ENCODE measurements at places on chromosomes 7 and 10.

DNA sequence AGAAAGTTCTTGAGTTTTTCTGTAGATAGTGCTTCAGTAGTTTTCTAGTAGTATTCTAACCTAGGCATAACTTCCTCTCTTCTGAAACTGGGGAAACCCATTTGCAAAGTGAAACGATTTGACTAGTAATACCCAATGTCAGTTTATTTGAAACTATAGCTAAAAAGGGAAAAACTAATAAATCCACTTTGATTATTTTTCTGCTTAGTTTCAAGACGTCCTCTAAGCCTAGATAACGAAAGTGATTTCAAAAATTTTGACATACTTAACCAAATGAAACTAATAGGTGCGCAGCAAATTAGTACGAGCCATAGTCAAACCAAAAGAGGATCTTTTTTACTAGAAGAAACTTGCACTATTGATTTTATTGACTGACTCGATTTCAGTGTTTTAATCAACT lies 9.8 kb upstream of the SP8 start:
- DNase-seq, result no peak

- DNase-seq, result no peak
Observed at GRCh38 chr7:25781704-25782103, 370.3 kb upstream of the NFE2L3 start.

DNA sequence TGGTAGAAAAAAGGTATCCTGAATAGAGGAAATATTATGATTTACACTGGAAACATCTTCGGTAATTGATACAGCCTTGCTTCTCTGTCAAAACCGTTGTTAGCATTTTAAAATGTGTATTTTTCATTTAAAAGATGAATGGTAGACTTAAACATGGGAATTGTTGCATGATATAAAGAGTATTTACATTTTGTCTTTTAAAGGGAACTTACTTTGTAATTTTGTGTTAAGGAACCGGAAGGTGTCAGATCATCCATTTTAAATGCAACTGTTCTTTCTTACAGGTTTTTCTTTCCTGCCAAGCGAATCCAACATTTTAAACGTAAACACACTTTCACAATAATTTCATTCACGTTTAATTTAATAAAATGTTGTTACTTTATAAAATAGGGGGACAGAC lies 1.8 kb upstream of the IGF2BP3 start:
- DNase-seq, result no peak

DNA sequence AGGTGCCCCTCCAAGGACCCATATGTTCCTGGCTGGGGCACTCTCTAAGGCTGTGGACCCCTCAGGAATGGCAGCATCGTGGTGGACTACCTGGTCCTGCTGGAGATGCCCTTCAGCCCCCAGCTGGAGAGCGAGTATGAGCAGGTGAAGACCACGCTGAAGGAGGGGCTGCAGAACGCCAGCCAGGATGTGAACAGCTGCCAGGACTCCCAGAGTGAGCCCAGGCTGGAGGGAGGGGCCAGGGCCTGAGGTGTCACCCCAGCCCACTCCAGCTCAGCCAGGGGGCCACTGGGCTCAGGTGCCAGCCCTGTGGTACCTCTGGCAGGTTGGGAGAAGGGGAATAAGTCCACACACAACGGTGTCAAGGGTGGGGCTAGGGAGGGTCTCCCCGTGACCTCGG lies 4.7 kb upstream of the MUC12 start:
- no peak for DNase-seq

DNA sequence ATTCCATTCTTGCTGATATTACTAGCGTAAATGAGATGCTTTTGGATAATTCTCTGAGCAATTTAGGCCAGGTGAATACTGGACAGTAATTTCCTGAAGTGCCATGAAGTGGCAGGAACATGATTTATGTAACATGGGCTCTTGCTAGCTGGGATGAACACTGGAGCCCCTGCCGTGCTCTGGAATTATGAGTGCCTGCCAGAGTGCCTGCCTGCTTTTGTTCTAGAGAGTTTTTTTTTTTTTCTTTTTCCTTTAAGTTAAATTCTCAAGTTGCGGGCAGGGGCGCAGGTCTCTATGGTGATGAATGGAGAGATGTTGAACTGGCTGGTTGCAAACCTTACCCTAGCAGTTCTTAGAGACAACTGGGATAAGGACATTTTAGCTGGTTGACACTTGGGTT lies 165.9 kb downstream of the AUTS2 start:
- DNase-seq, result no peak

- no peak for DNase-seq
Observed at GRCh38 chr10:5904227-5904626, 14.2 kb downstream of the FBH1 start.

DNA sequence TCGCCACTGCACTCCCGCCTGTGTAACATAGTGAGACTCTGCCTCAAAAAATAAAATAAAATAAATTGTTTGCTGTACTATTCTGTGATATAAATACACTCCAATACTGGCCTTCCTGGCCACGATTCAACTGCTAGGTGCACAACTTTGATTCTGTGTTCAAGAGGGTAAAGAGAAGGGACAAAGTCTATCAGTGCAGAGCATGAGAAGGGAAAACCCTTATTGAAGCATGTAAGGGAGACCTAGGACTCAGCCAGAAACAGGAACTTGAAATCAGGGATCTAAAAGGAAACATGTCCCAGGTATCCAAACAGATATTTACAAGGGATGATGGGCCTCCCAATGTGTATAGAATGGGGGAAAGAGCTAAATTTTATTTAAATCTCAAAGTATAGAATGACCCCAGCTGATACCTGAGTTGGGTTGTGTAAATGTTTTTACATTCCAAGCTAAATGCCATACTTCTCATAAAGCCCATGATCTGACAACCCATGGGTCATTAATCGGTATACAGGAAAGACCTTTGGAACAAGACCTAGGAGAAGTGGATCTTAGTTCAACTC lies 9.0 kb upstream of the KBTBD2 start:
- no peak for DNase-seq

DNA sequence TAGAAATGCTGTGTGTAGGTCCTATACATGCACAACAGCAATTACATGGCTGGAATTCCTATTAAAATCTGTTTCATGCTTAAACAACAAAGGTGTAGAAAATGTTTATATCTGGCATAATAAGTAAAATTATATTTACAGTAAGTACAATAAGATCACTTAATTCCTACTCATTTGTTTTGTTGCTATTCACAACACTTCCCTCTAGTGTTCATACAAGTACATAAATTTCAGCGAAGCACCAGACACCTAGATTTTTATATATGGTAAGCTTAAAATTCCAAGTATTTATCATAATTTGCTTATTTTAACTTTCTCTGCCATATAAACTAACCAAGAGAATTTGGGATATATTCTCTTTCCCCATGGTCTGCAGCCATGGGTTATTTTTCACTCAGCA lies 51.8 kb upstream of the ANK3 start:
- DNase-seq, result no peak

- DNase-seq, result peak; percentile 76
Observed at GRCh38 chr10:80453056-80453841, 861 bp upstream of the TSPAN14 start.

DNA sequence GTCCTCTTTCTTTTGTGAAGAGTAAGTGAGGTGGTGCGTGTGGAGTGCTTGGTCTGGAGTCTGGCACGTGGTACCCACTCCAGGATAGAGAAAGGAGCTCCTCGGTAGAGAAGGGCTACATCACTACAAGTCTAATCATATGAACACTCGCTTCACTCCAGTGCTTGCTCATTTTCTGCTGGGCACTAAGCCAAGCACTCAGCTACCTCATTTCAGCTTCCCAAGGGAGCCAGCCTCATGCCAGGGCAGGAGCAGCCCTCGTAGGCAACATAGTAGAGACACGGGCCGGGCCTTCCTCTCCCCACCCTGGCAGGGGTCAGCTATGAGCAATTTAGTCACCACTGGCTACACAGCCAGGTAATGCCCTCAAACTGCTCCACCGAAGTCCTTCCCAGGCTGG lies 11.4 kb upstream of the HSPA12A start:
- no peak for DNase-seq

DNA sequence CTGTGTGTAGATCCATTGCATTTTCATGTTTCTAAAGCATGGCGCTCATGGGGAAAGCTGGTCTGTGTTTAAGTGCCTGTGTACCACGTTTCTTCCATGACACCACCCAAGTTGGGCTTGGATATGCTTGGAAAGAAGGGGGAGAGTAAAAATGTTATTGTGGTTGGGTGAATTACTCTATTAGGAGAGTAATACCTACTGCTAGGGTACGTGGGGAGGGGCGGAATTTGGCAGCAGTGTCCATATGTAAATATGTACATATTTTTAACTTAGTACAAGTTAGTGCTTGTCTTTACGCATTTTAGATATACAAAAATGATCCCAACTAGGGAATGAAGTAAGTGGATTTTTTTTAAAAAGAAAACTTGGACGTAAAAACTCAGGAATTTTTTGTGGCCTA lies 42.9 kb upstream of the SAMD8 start:
- DNase-seq, result no peak

DNA sequence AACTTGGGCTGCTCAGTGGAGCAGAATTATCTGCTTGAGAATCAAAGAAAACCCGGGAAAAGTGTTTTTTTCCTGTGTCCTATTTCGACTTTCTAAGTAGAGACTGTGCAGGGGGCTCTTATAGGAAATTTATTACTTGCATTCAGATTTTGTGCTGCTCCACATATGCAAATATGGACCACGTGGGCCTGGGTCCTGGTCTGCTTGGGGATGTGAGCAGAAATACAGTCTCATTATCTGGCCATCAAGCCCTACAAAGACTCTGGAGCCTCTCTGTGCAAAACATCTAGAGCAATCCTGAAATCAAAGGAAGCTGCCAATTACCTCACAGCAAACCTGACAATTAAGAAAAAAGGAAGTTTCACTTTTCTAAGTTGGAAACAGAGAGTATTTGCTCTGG lies 216.9 kb downstream of the LRMDA start:
- DNase-seq, result no peak

DNA sequence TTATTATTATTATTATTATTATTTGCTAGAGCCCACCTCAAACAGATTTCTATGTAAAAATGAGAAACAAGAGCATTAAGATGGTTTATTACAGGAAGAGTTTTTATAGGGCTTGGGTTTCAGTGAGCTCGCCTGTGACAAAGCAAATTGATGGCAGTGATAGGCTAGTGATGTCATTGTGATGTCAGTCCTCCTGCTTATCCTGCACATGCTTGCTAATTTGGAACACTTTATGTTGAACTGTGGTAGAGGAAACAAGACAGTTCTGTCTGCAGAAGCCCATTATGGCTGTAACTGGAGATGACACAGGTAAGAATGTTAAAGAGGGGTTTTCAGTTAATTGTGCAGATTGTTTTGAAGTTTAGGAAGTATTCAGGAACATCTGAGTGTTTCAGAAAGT lies 68.3 kb downstream of the CREM start:
- DNase-seq, result no peak

DNA sequence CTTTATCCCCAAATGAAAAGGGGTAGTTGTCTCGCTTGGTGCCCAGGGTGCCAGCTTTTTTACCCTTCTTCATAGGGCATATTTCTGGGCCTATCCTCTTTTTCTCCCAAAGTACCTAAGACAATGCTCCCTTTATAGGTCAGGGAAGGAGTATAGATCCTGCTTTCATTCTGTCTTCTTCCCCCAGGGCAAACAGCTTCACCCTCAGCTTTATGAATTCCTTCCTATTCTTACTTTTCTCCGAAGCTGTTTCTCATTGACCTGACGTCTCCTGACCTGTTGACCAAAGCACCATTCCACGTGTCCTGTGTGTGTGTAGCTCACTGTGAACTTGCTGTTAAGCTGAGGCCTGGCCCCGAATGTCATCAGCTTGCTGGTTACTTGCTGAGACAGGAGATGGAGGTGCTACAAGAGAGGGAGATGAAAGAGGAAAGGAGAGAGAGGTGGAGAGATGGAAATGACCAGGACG lies 48.9 kb downstream of the PYROXD2 start:
- no peak for DNase-seq

DNA sequence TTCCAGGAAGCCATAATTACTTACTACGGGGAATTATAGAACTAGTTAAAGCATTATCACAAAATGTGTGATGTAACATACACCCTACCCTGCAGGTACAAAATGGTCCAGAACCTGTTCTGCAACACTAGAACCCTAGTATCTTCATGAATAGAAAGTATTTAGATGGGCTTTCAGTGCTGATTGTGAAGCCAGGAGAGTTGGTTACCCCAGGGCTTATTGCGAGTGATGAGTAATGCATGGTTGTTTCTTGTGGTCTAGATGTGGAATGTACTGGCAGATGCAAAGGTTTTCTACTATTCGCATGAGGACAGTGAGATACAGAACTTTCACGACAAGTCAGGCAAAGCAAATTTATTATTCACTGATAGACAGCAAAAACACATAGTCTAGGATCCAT lies 33.6 kb upstream of the AGR3 start:
- DNase-seq, result peak; percentile 84

GRCh38 chr10:35797187-35797586 lies 155.1 kb upstream of the FZD8 start:
- no peak for DNase-seq

GRCh38 chr10:89580243-89580642 lies 44.8 kb upstream of the SLC16A12 start:
- no peak for DNase-seq

- no peak for DNase-seq
Observed at GRCh38 chr10:50674469-50675254, 50.9 kb upstream of the SGMS1 start.

- no peak for DNase-seq
Observed at GRCh38 chr7:21169667-21170580, 258.0 kb upstream of the SP4 start.

GRCh38 chr7:11747715-11748485 lies 84.1 kb downstream of the THSD7A start:
- no peak for DNase-seq

- no peak for DNase-seq
Observed at GRCh38 chr7:1973321-1974251, 259.2 kb downstream of the MAD1L1 start.

DNA sequence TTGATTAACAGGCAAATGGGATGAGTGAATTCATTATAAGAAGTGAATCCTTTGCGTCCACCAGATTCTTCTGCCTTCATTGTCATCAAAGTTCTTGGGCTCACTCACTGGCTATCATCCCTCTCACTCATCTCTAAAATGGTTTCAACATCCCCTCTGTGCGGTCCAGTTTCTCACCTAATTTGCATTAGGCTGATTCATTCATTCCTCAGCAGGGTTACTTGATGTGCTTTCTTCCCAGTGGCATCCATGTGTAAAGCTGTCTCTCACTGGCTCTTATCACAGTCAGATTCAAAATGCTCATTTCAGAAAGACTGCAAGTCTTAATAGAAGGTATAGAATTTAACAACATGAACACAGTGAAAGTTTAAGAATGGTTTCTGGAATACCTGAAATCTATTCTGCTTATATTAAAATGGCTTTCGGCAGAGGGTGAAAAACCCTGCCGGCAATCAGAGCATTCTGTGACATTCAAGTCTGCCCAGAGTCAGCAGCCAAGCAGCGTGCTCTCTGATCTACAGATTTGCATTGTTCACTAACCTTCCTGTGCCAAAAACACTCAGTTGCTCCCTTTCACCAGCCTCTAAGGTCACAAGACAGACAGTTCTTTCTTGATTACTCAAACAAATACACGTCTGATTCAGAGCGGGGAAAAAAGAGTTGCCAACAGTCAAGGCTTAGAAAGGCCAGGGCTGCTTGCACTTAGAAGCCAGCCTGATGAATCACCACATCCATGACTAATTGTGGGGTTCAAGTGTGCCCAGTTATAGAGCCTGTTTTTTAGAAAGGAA lies 106.7 kb downstream of the TES start:
- DNase-seq, result peak; percentile 92

Data from SJSA1 (cell line).